ENCODE measurements at places on chromosomes 16 and 17.

DNA sequence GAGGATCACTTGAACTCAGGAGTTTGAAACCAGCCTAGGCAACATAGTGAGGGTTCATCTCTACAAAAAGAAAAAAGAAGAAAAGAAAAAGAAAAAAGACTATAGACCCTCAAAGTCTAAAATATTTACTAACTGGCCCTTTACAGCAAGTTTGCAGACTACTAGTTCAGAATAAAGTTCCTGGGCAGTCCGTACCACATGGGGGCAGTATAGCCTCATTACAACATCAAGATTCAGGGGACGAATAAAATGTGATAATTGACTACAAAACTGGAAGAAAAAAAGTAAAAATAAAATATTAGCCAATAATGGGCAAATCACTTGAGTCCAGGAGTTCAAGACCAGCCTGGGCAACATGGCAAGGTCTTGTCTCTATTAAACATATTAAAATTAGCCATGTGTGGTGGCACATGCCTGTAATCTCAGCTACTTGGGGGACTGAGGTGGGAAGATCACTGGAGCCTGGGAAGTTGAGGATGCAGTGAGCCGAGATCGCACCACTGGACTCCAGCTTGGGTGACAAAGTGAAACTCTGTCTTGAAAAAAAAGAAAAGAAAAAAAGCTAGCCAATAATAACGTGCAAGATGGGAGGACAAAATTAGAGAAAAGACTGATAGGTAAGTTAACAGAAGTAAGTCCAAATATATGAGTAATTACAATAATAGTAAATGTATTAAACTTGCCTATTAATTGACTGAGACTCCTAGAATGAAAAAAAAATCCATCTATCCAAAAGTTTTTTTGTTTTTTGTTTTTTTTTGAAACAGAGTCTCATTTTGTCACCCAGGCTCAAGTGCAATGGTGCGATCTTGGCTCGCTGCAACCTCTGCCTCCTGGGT lies 129.4 kb upstream of the SEC14L1 start:
- ATAC-seq = no peak

DNA sequence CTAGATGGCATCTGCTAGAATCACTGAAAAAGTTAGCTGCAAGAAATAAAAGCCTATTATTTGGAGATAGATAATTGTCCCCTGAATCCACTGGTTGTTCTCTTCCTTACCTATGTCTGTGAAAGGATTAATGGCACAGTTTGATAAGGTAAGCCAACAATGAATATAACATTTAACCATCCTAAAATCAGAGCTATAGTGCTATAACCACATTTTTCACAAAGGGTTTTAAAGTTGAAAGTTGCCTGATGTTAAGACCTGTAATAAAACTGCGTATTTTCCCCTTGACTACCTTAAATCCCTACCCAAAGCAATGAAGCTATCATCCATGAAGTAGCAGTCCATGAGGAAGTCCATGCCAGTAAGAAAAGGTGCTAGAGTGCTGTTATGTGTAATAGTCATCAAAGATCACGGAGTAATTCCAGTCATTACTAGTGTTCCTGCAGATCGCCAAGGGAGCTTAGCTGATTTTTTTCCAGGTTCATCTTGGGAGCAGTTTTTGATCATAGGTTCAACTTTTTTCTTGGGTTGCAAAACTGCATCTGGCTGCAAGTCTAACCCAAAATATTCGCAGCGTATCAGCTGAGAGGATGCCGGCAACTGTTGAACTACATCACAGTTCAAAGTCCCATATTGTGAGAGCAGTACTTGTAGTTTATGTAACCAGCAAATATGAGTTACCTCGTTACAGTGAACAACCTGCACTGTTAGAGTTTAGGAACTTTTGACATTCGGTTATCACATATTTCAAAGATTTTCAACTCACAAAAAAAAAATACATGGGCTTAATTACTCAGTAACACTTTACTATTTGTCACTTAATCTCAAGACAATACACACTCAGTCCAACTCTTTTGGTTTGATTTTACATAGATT lies 18.2 kb upstream of the RSL1D1 start:
- ATAC-seq = no peak

DNA sequence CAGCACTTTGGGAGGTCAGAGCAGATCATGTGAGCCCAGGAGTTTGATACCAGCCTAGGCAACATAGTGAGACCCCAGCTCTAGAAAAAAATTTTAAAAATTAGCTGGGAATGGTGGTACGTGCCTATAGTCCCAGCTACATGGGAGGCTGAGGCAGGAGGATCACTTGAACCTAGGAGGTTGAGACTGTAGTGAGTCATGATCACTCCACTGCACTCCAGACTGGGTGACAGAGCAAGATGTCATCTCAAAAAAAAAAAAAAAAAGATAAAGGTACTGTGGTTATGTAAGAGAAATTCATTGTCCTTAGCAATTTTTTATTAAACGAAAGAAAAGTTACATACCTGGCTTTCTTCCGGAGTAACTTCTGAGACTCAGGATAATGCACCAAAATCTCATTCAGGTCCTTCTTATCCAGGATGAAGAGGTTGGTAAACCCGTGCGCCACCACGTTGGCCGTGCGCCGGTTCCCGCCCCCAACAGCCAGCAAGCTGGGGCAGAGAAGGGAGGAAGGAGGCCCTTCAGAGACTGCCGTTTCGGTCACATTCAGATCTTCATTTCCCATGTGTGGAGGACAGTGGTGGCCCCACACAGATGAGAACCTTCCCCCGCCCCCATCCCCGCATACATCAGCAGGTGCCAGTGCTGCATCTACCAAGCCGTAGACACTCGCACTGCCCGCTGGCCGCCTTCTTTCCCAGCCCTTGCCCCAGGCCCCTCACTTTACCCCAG lies 73.7 kb downstream of the CNGB1 start:
- no peak for ATAC-seq

DNA sequence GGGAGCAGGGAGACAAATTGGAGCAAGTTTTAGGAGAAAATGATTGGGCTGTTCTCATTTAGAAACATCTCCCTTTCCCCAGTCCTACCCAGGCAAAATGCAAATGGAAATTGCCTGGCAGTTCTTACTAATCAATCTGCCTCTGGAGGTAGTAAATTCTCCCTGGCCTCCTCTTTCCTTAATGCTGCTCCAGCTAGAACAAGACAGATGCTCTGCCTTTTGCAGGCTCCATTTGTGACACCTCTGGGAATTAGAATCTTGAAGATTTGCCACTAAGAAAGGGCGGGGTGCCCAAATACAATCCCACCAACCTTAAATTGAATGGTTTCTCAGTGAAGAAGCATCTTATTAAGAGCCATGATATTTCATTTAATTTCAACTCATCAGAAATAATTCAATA lies 377.7 kb upstream of the CDH11 start:
- no peak for ATAC-seq

DNA sequence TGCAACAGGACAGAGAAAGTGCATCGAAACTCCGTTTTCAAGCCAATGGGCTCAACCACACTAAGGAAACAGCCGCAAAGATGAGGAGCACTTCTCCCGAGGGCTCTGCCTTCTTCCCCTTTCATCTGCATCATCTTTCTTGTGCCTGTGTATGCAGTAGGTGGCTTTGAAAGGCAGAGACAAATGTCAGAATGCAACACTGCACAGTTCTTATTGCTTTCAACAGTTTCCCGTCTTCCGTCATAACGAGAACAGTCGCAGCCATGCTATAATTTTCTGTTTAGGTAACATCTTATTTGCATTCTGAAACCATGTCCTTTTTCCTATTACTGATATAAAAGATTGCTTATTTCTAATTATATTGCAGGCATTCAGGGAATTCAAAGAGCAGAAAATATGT lies 205.2 kb downstream of the SLC39A11 start:
- peak; percentile 66 for ATAC-seq

DNA sequence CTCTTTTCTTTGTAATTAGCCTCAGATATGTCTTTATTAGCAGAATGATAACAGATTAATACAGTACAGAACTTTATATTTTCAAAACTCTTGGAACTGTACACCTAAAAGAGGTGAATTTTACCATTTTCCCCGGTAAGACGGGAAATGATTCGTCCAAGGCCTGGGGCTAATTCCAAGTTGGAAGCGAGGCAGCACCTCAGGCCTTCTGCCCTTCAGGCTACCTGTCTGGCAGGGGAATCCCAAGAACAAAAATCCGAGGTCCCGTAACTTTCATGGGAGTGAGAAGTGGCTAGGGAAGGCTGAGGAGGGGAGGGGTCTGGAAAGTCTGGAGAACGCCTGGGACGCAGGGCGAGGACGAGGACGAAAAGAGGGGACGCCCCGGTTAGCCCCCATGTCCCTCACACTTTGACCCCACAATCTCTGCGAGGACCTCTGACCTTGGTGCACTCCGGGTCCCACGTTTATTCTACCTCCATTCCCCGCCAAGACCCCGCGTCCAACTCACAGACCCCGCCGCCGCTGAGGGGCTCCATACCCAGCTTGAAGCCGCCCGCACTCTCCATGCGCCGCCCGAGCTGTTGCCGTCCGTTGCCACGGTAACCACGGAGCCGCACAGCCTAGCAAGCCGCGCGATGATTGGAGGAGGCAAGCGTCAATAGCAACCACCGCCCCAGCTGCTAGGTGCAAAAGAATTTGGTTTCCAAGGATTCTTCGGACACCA lies at the start of gene HYDIN:
Gene HYDIN (minus strand): TSS at position 601 of the 724 bp plus-strand sequence. CDS start 43,827 bp downstream, outside the sequence.
- ATAC-seq = no peak

DNA sequence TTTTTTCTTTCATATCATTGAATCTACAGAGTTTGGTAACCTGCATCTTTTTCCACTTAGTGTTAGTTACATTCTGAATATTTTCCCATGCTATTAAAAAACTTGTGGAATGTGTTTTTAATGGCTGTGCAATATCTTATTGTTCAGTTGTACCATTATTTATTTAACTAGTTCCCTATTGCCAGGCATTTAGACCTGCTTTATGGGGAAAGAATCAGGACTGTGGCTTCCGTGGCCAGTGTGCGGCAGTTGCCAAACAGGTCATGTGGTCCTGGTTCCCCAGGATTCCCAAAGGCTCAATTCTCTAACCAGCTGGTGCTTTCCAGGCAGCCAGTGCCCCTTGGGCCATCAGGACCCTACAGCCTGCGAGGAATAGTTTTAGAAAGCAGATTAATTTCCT lies 30.8 kb downstream of the NDEL1 start:
- no peak for ATAC-seq

GRCh38 chr17:27293359-27293897 lies 486 bp upstream of the WSB1 start:
- ATAC-seq = no peak

GRCh38 chr16:3401719-3402397 lies 843 bp downstream of the ZNF174 start:
- no peak for ATAC-seq

- no peak for ATAC-seq
Observed at GRCh38 chr16:82344157-82344556, 174.1 kb upstream of the MPHOSPH6 start.

DNA sequence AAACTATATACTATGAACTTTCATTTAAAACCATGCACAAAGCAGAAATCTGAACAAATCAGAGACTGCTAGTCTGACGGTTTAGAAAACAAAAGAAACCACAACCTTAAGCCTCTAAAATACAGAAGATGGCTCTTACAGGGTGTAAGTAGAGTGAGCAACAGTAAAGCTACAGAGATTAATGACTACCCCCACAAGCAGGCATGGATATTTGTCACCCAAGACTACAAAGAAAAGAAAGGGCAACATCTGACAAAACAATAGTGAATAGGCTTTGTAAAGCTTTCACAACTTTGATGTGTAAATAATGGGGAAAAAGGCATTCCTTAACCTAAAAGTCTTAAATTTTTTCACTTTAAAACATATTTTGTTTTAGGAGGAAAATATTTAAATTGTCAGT lies 75.0 kb downstream of the SPAG9 start:
- ATAC-seq = no peak

- ATAC-seq = peak; percentile 76
Observed at GRCh38 chr16:1003391-1004347, 22.1 kb downstream of the SOX8 start.

GRCh38 chr16:28549301-28549899 lies 4.3 kb upstream of the SGF29 start:
- no peak for ATAC-seq

DNA sequence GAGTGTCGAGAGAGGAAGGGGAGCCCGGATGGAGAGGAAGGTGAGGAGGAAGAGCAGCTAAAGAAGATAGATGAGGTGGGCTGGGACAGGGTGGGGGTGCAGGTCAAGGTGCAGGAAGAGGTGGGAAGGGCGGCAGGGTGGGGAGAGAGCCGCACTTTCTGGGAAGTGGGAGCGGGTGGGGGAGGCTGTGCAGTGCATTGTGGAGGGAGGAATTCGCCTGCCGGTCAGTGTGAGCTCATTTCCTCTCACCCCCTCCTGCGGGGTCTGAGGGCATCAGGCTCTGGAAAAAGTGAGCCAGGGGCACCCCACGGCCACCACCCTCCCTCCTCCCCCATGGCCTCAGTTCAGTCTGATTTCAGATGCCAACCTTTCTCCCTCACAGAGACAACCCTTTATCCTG lies 2.5 kb upstream of the ARHGAP23 start:
- ATAC-seq = no peak

GRCh38 chr16:84599521-84600202 lies 18.2 kb downstream of the COTL1 start:
- ATAC-seq = peak; percentile 53

DNA sequence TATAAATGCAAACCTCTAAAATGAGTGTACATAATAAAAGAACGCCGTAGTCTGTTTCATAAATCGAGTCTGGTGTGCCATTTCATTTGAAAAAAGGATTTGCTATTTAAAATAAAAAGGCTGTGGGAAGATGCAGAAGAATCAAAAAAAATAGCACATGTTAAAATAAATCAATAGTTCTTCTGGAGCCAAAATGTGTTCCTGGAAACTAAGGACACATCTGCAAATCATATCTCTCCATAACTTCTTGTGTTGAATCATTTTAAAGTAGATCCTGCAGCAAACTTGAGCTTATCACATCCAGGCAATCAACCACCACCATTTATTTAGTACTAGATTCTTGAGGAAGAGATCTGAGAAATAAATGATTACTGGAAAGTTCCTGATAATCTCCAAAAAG lies 29.0 kb downstream of the XPO6 start:
- ATAC-seq = no peak

- ATAC-seq = no peak
Observed at GRCh38 chr16:4915226-4915761, 21.7 kb downstream of the PPL start.

- ATAC-seq = peak; percentile 93
Observed at GRCh38 chr17:58387834-58388233, 29.5 kb downstream of the RNF43 start.

DNA sequence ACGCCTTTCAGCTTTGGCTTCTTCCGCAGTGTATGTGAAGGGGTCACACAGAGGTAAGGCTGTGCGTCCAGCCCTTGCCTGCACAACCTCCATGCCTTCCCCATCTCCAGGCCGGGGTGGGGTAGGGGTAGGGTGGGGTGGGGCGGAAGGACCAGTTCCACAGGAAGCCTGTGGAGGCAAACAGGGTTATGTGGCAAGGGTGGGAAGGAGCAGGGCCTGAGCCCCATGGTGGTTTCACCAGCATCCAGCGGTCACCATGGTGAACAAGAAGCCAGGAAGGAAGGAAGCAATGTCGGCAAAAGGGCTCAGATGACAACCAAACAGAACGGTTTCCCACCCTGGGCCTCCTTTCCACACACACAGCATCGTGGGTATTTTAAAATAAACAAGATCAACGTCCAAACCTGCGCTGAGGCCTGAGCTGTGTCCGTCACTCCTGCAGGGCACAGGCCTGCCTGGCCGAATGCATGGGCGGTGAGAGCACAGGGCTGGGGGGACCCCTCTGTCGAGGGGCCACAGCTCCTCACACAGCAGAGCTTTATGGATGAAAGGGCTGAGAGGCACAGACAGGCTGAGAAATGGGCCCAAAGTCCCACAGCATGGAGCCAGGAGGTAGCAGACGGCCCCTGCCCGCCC lies 80.5 kb downstream of the ZNF778 start:
- no peak for ATAC-seq
